Left lobe of liver (tissue), 2 donors: ENCODE measurements at places on chromosomes 2 and 18.

- DNase-seq: no peak
Observed at GRCh38 chr2:205574001-205574400, 108.3 kb upstream of the NRP2 start.

GRCh38 chr2:108580050-108580449, 45.8 kb downstream of the LIMS1 start:
- DNase-seq: no peak

GRCh38 chr2:48448274-48449061, 81.5 kb upstream of the STON1 start:
- no peak for DNase-seq

DNA sequence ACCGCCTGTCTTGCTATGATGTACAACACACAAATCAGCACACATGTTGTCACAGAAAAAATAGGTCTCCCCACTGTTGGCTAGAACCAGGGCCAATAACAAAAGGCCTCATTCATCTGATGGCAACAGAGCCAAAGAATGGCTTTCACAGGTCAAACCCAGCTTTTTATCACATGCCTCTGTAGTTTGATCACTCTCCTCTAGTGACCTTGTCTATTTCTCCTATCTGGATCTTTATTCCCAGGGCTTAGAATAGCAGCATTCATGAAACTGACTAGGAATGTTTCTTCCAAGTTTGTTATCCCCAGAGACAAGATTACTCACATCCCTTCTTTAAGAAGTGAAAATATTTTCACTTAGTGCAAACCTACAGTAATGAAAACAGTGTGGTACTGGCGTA, 285.8 kb upstream of the GYPC start:
- DNase-seq: no peak

- DNase-seq: no peak
Observed at GRCh38 chr2:56318147-56318546, 134.4 kb downstream of the CCDC85A start.

GRCh38 chr18:28204154-28204553, 27.2 kb upstream of the CDH2 start:
- no peak for DNase-seq

DNA sequence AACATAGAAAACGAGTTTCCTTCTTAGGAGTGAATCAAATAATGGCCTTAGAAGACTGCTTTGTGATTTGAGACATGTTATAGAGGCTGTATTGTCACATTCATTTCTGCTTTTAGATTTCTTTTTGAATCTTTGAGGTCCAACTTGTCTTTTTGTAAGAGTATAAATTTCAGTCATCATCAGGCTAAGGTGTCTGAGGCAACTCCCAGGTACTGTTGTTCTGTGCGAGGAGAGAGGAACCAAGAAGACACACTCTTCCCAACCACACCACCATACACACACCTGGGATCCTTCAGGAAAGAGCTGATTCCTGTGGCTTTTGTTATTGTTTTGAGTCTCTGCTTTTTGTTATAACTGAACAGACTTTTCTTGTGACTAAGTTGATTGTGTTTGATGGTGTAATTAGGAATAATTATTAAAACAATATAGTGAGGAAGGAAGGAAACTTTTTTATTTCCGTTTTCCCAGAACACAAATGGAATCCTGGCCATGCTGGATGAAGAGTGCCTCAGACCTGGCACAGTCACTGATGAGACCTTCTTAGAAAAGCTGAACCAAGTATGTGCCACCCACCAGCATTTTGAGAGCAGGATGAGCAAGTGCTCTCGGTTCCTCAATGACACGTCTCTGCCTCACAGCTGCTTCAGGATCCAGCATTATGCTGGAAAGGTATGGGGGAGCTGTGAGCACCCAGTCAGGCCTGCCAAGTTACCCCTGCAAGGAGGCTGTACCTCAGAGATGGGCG, 140.4 kb downstream of the MYO1B start:
- no peak for DNase-seq

- DNase-seq: no peak
Observed at GRCh38 chr2:33278245-33278943, 198.1 kb upstream of the RASGRP3 start.

DNA sequence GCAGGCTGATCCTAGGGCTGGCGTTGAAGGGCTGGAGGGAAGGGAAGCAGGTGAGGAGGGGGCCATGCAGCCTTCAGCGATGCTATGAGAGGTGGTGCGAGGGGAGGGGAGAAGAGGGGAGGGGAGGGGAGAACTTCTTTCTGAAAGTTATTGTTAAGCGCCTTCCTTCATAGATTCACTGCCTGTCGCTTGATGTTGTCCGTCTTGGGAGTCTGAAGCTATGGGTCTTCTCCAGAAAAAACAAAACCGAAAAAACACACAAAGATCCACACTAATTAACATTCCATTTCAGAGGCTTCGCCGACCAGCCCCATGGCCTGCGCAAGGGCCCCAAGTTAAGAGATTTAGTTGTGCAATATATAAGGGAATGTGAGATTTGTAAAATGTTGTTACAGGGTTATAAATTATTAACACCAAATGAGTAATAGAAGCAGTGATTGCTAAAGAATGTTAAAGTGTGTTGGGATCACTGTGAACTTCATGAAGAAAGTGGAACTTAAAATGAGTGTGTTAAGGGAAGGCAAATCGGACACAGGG, 758 bp downstream of the CFAP221 start:
- no peak for DNase-seq

- no peak for DNase-seq
Observed at GRCh38 chr2:36366491-36367120, 11.0 kb downstream of the CRIM1 start.

GRCh38 chr2:180799141-180799540, 181.3 kb upstream of the UBE2E3 start:
- no peak for DNase-seq

GRCh38 chr2:96506907-96507240, 1.7 kb upstream of the NEURL3 start:
- no peak for DNase-seq

- no peak for DNase-seq
Observed at GRCh38 chr18:66156946-66157687, 406.3 kb downstream of the CDH7 start.

- DNase-seq: no peak
Observed at GRCh38 chr2:218383892-218384519, 1.9 kb downstream of the SLC11A1 start.

GRCh38 chr2:205129531-205129930, 552.8 kb upstream of the NRP2 start:
- no peak for DNase-seq

DNA sequence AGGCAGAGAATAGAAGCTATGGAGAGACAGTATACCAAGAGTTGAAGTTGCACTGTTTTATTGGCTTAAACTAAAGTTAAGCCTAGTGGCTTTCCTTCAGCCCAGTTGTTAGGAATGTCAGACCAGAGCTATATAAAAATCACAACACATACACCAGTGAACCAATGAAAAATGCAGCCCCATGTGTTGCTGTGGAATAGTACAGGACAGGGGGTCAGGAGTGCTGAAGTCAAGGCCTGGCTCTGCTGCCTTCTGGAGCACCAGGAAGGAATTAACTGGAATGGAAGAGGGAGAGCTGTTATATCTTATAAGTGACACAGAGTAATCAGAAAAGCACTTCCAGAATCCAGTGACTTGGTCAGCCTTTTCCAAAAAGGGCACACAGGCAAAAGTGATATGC, 58.9 kb downstream of the OSR1 start:
- no peak for DNase-seq

DNA sequence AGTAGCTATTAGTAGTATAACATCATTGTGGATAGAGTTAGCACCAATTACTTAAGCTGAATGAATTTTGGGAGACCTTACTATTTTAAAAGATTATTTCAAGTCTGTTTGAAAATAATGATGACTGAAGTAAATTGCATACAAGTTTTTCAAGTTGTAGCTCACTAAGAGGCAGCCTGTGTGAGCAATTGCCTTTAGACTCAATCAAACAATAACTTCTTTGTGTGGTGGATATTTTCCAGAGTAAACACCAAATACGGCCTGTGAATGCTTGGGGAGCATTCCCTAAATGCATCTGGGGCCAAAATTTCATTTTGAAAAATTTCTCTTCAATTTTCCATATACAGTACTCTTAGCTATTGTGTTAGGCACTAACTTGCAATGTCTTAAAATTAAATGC, 7.9 kb downstream of the SERPINB12 start:
- no peak for DNase-seq

DNA sequence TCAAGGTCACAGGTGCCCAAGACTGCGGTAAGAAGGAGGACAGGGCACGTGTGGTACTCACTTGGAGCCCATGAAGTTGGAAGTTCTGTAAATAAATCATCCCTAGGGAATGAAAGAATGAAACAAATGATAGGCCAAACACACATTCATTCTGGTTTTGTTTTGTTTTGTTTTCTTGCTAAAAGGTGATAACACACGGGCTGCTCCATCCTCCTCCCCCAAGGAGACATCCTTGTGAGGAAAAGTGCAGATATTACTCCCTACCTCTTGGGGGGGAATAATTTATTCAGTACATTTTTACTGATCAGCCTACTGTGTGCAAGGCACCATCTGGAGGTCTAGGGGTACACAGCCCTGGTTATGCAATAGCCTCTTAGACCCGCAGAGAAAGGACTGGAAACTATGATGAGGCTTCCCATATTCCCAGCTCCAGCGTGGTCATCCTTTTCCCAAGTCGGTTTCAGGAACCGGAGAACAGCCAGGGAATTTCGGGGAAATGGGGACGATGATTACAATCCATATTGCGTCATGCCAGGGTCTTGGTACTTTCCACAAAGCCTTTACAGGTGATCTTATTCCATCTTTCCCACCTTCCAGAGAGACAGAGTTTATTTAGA, 6.3 kb downstream of the RAX start:
- DNase-seq: no peak

- no peak for DNase-seq
Observed at GRCh38 chr18:7815787-7816186, 248.7 kb downstream of the PTPRM start.

GRCh38 chr2:8743261-8743660, 61.4 kb downstream of the ID2 start:
- DNase-seq: no peak
